Lung (tissue), 17 donors: ENCODE measurements at places on chromosomes 12 and 14. TPM values are rescaled to one million over a fixed set of nuclear protein-coding genes. Genes with fewer than 3 reads are reported as not detected.

The TMEM132C gene
- 16.5 TPM for total RNA-seq

The OVCH1 gene
- 1.6 TPM for total RNA-seq

The DIO2 gene
- 1.4 TPM for total RNA-seq

The CLEC2D gene
- 30.5 TPM for total RNA-seq

The FLVCR2 gene
- 31.4 TPM for total RNA-seq

The ABHD12B gene
- total RNA-seq, result not detected

The DBX2 gene
- total RNA-seq, result not detected

The NTN4 gene
- total RNA-seq, result 72.4 TPM

The FCF1 gene
- total RNA-seq, result 39.2 TPM

The TBX3 gene
- 48.4 TPM for total RNA-seq

The KRT79 gene
- 0.12 TPM for total RNA-seq

- H3K27ac ChIP-seq, result no peak overlapping the region
- H3K27me3 ChIP-seq, result no peaks in the 10 kb centered on the region
- DNase-seq, result no peak
- H3K4me3 ChIP-seq, result no peak overlapping the region
- H3K36me3 ChIP-seq, result no peaks in the 10 kb centered on the region
- no peaks in the 10 kb centered on the region for H3K4me1 ChIP-seq
These were observed 1117.0 kb downstream of the FLRT2 start for GRCh38 chr14:86646696-86647690.

DNA sequence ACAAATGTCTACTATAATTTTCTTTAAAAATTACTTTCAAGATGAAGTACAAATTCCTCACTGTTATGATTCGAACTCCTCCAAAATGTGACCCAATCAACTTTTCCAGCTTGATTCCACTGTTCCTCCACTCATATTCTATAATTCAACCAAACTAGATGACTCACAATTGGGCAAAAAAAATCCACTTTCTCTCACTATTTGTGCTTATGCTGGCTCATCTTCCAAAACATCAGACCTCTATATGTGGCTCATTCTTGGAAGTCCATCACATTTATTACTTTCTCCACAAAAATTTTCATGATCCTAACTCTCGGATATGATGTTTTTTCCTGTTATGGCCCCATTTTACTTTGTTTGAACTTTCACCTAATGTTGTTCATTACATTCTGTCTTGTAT is 26.9 kb upstream of the RXYLT1 start:
- no peaks in the 10 kb centered on the region for H3K4me1 ChIP-seq
- no peak overlapping the region for H3K27ac ChIP-seq
- no peak overlapping the region for H3K4me3 ChIP-seq
- no peaks in the 10 kb centered on the region for H3K36me3 ChIP-seq

DNA sequence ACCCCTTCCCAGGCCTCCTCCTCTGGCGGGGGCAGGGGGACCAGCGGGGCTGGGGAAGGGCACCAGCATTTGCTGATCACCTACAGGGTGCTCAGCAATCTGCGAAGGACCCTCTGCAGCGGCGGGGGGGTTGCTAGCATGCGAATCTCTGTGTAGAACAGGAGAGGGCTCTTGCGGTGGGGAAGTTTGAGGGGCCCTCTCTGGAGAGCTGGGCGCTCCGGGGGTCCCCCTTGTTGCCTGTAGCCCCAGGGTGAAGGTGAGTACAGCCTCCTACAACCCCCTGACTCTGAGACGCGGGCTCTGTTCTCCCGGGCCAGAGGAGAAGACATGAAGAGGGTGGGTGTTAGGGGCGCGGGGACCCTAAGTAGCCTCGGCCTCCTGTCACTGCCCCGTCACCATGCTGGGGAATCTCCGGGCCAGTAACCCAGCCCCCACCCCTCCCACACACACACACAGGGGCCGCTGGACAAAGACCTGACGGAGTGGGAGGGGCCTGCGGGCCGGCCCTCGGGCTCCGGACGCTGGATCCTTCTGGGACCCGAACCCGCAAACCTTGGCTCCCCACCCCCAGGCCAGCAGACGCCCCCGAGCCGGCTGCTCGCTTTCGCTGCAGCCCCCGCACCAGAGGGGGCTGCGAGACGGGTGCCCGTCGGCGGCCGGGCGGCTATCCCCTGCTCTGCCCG is 734 bp downstream of the FIGNL2 start:
- H3K36me3 ChIP-seq, result no peaks in the 10 kb centered on the region
- peaks cover 4% of the 10 kb centered on the region for H3K27me3 ChIP-seq
- H3K4me1 ChIP-seq, result peaks cover 15% of the 10 kb centered on the region
- peak overlapping the region; percentile 21 for H3K4me3 ChIP-seq
- H3K27ac ChIP-seq, result peak overlapping the region; percentile 42
- DNase-seq, result peak; percentile 40

GRCh38 chr12:62916632-62917425 is 18.1 kb downstream of the PPM1H start:
- no peaks in the 10 kb centered on the region for H3K4me1 ChIP-seq
- no peaks in the 10 kb centered on the region for H3K36me3 ChIP-seq
- H3K27me3 ChIP-seq, result no peaks in the 10 kb centered on the region
- H3K4me3 ChIP-seq, result no peak overlapping the region
- DNase-seq, result no peak

GRCh38 chr12:91021076-91021475 is 16.3 kb upstream of the EPYC start:
- no peak overlapping the region for H3K4me3 ChIP-seq
- DNase-seq, result no peak
- no peaks in the 10 kb centered on the region for H3K4me1 ChIP-seq
- H3K27ac ChIP-seq, result no peak overlapping the region

GRCh38 chr12:52121824-52122539 is 42.5 kb downstream of the SMIM41 start:
- peak; percentile 88 for DNase-seq
- no peak overlapping the region for H3K4me3 ChIP-seq
- no peaks in the 10 kb centered on the region for H3K27me3 ChIP-seq
- H3K27ac ChIP-seq, result no peak overlapping the region
- peaks cover 15% of the 10 kb centered on the region for H3K4me1 ChIP-seq

- no peak overlapping the region for H3K4me3 ChIP-seq
- no peak overlapping the region for H3K27ac ChIP-seq
- H3K36me3 ChIP-seq, result peaks cover 4% of the 10 kb centered on the region
- DNase-seq, result no peak
- H3K27me3 ChIP-seq, result no peaks in the 10 kb centered on the region
These were observed 120.0 kb downstream of the RPS6KA5 start for GRCh38 chr14:90940318-90940962.

DNA sequence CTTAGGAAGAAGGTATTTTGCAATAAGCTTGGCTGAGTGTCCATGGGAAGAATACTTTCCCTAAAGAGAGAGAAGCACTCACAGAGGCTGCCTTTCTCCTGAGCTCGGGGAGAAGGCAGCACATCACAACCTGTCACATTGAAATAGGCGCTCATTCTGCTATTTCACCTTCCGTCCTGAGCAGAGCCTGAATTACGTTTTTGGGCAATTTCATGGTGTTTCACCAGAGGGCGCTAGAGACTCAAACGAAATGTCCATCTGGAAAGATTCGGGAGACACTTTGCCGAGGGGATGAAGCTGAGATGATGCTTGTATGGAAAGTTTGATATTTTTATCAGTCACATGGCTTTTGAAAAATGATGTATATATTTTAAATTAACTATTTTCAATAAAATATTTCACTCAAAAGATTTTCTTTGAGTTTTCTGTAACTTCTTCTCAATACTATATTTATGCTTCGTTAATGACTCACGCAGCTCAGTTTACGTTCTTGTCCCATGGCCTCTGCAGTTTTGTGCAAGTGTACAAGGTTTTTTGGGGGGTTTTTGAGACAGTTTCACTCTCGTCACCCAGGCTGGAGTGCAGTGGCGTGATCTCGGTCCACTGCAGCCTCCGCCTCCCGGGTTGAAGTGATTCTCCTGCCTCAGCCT is 17.4 kb upstream of the B4GALNT3 start:
- peak; percentile 67 for DNase-seq
- H3K36me3 ChIP-seq, result no peaks in the 10 kb centered on the region
- no peaks in the 10 kb centered on the region for H3K27me3 ChIP-seq
- no peak overlapping the region for H3K4me3 ChIP-seq
- no peak overlapping the region for H3K27ac ChIP-seq

DNA sequence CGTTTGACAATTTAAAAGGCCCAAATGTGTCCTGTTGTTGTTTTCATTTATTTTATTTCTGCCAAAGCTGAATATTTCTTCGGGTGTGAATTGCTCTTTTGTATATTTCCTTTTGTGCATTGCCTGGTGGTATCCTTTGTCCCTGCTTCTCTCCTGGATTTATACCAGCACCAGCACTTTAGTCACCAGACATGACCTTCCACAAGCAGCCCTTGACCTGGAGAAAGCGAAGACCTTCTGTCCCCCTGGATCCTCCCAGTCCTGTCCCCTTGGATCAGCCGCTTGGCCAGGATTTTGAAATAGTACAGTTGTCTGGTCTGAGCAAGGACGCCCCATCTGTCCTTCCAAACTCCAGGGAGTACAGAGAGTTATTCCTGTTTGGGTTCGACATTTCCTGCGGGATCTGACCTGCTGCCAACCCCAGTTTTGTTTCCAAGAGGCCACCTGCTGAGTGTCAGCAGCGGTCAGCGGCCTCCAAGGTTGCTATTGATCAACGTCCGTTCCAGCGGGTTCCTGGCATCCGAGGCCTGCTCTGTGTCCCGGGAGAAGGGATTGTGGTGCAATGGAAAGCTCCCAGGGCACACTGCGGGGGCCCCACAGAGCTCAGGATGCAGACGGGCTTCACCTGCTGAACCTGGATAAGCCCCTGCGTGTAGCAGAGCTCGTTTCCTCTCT is 45.1 kb upstream of the CHGA start:
- H3K27ac ChIP-seq, result no peak overlapping the region
- H3K36me3 ChIP-seq, result no peaks in the 10 kb centered on the region
- no peaks in the 10 kb centered on the region for H3K4me1 ChIP-seq
- no peak overlapping the region for H3K4me3 ChIP-seq
- no peaks in the 10 kb centered on the region for H3K27me3 ChIP-seq

DNA sequence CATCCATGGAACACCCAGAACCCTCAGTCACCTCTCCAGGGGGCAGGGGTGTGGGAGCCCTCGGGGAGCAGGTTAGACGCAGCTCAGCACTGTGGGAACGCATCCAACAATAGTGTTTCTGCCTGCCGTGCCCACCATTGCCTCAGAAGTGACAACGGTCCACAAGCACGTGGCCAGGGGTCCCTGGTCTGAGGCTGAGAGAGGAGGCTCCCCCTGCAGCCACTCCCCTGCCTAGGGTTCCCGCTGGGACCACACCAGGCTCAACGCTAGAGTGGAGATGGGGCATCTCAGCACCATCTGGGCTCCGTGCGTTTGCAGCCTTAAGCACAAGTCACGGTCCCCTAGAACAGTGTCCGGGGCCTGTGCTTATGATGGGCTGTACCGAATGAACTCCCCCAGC is 62.7 kb downstream of the TESC start:
- DNase-seq, result no peak
- peaks cover 22% of the 10 kb centered on the region for H3K27me3 ChIP-seq
- H3K4me1 ChIP-seq, result peaks cover 21% of the 10 kb centered on the region
- H3K36me3 ChIP-seq, result no peaks in the 10 kb centered on the region
- no peak overlapping the region for H3K4me3 ChIP-seq
- H3K27ac ChIP-seq, result no peak overlapping the region

- H3K27ac ChIP-seq, result no peak overlapping the region
- H3K27me3 ChIP-seq, result no peaks in the 10 kb centered on the region
- no peaks in the 10 kb centered on the region for H3K36me3 ChIP-seq
- peaks cover 4% of the 10 kb centered on the region for H3K4me1 ChIP-seq
- DNase-seq, result no peak
These were observed 33.7 kb upstream of the TTC7B start for GRCh38 chr14:90849787-90850444.

DNA sequence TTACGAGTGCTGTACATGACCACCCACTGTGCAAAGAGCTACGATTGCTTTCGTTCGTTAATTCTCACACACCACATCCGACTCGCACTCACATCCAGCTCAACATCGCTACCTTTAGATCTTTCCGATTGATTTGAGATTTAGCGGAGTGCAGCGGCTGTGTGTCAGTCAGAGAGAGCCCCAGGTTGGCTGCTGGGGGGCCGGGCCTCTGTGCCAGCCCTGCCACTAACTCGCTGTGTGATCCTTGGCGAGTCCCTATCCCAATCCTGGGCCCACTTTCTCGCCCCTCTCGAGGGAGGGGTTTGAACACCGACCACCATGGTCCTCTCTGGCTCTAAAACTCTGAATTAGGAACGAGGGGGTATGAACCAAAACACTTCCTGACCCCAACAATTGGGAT is 8.6 kb downstream of the DLK1 start:
- H3K4me1 ChIP-seq, result no peaks in the 10 kb centered on the region
- H3K27me3 ChIP-seq, result peaks cover 4% of the 10 kb centered on the region
- H3K27ac ChIP-seq, result no peak overlapping the region
- H3K4me3 ChIP-seq, result no peak overlapping the region
- no peaks in the 10 kb centered on the region for H3K36me3 ChIP-seq
- DNase-seq, result no peak

DNA sequence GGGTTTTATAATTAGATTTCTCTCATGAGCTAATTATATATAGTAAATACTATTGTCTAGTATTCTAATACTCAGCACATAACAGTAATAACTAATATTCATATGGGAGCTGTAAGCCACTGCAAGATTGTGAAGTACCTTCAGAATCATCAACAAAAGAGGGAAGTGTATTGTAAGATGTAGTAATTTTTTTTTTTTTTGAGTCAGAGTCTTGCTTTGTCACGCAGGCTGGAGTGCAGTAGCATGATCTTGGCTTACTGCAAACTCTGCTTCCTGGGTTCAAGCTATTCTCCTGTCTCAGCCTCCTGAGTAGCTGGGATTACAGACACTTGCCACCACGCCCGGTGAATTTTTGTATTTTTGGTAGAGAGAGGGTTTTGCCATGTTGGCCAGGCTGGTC is 3.1 kb downstream of the GPR33 start:
- H3K27ac ChIP-seq, result no peak overlapping the region
- H3K27me3 ChIP-seq, result no peaks in the 10 kb centered on the region
- H3K36me3 ChIP-seq, result no peaks in the 10 kb centered on the region
- H3K4me3 ChIP-seq, result no peak overlapping the region
- H3K4me1 ChIP-seq, result no peaks in the 10 kb centered on the region

GRCh38 chr12:46154221-46154985 is 114.4 kb downstream of the SLC38A1 start:
- H3K4me1 ChIP-seq, result no peaks in the 10 kb centered on the region
- no peak for DNase-seq
- H3K27ac ChIP-seq, result no peak overlapping the region
- H3K4me3 ChIP-seq, result no peak overlapping the region
- no peaks in the 10 kb centered on the region for H3K36me3 ChIP-seq

- H3K27ac ChIP-seq, result no peak overlapping the region
- DNase-seq, result no peak
- H3K4me3 ChIP-seq, result no peak overlapping the region
- no peaks in the 10 kb centered on the region for H3K27me3 ChIP-seq
- H3K36me3 ChIP-seq, result no peaks in the 10 kb centered on the region
These were observed 34.7 kb downstream of the CYP46A1 start for GRCh38 chr14:99718811-99719192.

GRCh38 chr12:42410340-42410739 is 84.4 kb downstream of the PPHLN1 start:
- no peak for DNase-seq
- peaks cover 4% of the 10 kb centered on the region for H3K36me3 ChIP-seq
- H3K4me3 ChIP-seq, result no peak overlapping the region

GRCh38 chr12:6049992-6050391 is 74.5 kb downstream of the VWF start:
- no peaks in the 10 kb centered on the region for H3K27me3 ChIP-seq
- H3K36me3 ChIP-seq, result no peaks in the 10 kb centered on the region
- no peak overlapping the region for H3K4me3 ChIP-seq
- H3K27ac ChIP-seq, result no peak overlapping the region
- DNase-seq, result no peak
- no peaks in the 10 kb centered on the region for H3K4me1 ChIP-seq

- no peak for DNase-seq
- no peak overlapping the region for H3K27ac ChIP-seq
- H3K4me3 ChIP-seq, result no peak overlapping the region
- no peaks in the 10 kb centered on the region for H3K36me3 ChIP-seq
- no peaks in the 10 kb centered on the region for H3K4me1 ChIP-seq
These were observed 702.9 kb downstream of the TRHDE start for GRCh38 chr12:72974954-72975555.
